Ureter (tissue), 1 donor: ENCODE measurements at places on chromosomes 3 and 15.

DNA sequence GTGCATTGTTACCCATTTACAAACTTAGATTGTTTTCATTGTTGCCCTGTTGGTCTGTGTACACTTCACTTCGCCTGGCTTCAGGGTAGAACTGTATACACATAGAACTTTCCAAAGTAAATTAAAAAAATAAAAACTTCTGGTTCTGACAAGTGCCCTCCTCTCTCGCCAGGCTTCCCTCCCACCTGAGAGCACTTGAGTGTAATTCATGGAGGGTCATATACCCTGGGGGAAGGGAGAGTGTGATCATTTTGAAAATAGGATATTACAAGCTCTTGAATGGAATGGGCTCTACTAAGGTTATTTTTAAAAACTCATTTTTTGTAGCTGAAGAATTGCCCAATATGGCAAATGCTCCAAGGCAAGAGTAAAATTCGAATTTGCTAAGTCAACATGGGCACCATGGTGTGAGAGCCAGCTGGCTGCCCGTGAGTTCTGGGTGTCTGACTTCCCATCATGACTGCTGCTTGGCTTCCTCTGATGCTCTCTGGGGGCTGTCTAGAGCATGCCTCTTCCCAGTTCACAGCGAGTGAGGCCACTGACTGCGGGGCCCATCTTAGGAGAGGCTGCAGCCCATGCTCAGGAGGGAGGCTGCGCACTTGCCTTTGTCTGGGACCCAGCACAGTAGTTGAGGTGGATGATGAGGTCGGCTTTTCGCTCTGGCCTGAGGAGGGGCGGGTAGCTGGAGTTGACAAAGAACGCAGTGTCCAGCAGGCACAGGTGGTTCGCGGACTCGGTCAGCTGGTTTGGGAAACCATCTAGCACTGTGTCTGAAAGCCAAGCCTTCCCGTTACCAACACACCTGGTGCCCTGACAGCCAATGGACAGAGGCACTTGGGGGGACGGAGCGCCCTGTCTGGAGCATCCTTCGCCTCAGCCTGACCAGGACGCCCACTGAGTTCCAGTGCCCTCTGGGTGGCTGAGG, 13.1 kb upstream of the EHD4 start:
- DNase-seq: no peak

- DNase-seq: no peak
These were observed 6.2 kb downstream of the SEMA5B start for GRCh38 chr3:123021388-123021787.

DNA sequence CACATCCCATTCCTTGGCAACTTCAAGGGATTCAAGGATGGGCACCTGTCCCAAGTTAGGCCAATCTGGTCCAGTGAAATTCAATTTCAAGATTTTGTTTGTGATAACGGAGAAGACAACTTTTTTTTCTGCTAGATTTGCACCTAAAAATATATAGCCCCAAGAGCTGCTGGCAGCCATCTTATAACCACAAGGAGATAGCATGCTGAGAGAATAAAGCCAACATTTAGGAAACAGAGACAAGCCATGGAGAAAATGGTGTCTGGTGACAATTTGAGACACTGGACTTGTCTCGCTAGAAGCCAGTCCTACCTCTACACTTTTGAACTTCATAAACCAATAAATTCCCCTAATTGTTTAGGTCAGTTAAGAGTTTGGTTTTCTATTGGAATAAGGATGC, 5.4 kb downstream of the PARL start:
- no peak for DNase-seq

DNA sequence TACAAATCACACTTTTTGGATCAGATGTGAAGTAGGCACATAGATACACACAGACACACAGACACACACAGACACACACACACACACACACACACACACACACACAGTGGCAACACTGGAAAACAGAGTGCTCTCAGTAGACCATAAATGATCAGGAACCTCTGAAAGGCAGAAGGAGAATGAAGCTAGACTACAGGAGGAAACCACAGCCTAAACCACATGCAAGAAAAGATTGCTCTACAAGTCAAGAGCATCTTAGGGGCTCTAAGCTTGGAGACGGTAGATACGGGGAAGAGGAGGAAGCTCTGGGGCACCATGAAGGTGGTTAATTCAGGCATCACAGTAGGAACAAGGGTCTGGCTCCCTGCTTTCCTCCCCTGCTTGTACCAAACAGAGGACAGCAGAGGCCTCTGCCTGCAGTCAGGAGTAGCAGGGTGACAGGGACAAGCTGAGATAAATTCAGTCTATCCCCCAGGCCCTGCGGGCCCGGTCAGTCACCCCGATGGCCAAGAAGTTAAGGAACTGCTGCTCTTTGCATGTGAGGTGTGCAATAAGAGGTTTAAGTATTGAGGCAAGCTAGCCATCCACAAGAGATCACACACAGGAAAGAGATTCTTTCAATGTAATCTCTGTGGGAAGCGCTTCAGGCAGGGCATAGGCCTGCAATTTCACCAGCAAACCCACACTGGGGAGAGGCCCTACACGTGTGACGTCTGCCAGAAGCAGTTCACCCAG, 23.5 kb upstream of the ARPIN start:
- no peak for DNase-seq

- no peak for DNase-seq
These were observed 18.3 kb downstream of the RPN1 start for GRCh38 chr3:128632301-128632700.
